T-helper 17 cell (primary cell): ENCODE measurements at places on chromosomes 3 and 15.

DNA sequence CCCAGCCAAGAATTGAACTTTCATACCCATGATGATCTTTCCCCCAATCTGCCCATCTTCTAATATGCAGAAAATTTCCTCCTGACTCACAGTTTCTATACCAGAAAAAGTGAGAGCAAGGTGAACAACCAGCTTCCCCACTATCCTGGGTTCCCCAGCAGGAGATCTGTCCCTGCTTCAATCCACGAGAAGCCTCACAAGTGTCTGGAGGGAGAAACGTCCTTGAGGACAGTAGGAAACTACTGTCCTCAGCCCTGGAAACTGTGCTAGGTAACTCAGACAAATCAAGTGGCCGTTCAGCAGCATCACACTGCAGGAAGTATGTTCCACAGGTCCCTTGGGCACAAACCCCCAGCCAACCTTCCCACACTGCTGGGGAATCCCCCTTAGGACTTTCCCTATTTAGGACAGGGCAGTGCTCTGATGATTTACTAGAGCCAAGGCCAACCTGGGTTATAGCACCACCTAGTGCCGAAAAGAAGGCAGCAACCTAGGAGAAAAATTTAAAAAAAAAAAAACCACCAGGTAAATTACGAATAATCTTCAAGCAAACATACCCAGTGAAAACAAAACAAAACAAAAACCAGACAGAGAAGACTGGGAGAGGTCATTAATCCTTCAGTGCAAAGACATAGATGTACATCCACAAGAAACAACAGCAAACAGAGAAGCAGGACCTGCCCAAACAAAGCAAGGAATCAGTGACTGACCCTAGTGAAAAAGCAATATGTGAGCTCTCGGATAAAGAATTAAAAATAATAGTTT is 36.0 kb downstream of the MORC1 start:
- H3K4me1 ChIP-seq, result no peaks in the 10 kb centered on the region
- DNase-seq, result no peak
- H3K27me3 ChIP-seq, result peaks cover 40% of the 10 kb centered on the region
- no peaks in the 10 kb centered on the region for H3K36me3 ChIP-seq

- H3K4me1 ChIP-seq, result peaks cover 47% of the 10 kb centered on the region
- no peak for DNase-seq
- H3K27ac ChIP-seq, result peak overlapping the region; percentile 49
Measured at GRCh38 chr3:63878394-63879060, 14.9 kb downstream of the ATXN7 start.

DNA sequence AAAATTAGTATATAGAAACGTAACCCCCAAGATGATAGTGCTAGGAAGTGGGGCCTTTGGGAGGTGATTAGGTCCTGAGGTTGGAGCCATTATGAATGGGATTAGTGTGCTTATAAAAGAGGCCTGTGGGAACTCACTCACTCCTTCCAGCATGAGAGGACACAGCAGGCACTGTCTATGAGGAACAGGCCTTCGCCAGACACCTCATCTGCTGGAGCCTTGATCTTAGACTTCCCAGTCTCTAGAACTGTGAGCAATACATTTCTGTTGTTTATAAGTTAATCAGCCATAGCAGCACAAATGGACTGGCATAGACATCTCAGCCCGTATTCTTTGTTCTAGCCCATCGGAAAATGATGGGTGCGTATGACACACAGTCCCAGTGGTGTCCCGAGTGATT is 152.3 kb downstream of the GABRG3 start:
- no peak overlapping the region for H3K4me3 ChIP-seq
- no peak for DNase-seq
- no peaks in the 10 kb centered on the region for H3K36me3 ChIP-seq
- H3K4me1 ChIP-seq, result no peaks in the 10 kb centered on the region
- no peak overlapping the region for H3K27ac ChIP-seq
- H3K27me3 ChIP-seq, result no peaks in the 10 kb centered on the region

DNA sequence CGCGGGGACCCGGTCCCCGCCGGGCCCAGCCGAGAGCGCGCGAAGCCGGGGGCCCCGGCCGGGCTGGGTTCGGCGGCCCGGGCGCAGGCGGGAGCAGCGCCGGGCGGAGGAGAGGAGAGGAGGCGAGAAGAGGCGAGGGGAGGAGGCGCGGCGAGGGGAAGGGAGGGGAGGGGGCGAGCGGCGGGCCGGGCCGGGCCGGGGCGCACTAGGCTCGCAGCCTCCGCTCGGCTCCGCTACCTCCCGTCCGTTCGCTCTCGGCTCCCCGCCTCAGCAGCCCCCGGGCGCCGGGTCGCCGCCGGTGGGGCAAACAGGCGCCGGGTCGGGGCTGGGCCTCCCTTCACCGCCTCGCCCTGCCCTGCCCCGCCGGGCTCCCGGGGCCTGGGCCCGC is 351 bp downstream of the INSYN1 start:
- no peak overlapping the region for H3K27ac ChIP-seq
- peaks cover 16% of the 10 kb centered on the region for H3K36me3 ChIP-seq
- H3K4me1 ChIP-seq, result peaks cover 10% of the 10 kb centered on the region

- H3K4me3 ChIP-seq, result no peak overlapping the region
- H3K36me3 ChIP-seq, result no peaks in the 10 kb centered on the region
- H3K27me3 ChIP-seq, result no peaks in the 10 kb centered on the region
- H3K4me1 ChIP-seq, result peaks cover 3% of the 10 kb centered on the region
Measured at GRCh38 chr3:129321887-129322286, 43.2 kb downstream of the HMCES start.

- no peak overlapping the region for H3K4me3 ChIP-seq
- peaks cover 2% of the 10 kb centered on the region for H3K4me1 ChIP-seq
- no peak for DNase-seq
Measured at GRCh38 chr15:58562135-58562534, 130.3 kb downstream of the LIPC start.

DNA sequence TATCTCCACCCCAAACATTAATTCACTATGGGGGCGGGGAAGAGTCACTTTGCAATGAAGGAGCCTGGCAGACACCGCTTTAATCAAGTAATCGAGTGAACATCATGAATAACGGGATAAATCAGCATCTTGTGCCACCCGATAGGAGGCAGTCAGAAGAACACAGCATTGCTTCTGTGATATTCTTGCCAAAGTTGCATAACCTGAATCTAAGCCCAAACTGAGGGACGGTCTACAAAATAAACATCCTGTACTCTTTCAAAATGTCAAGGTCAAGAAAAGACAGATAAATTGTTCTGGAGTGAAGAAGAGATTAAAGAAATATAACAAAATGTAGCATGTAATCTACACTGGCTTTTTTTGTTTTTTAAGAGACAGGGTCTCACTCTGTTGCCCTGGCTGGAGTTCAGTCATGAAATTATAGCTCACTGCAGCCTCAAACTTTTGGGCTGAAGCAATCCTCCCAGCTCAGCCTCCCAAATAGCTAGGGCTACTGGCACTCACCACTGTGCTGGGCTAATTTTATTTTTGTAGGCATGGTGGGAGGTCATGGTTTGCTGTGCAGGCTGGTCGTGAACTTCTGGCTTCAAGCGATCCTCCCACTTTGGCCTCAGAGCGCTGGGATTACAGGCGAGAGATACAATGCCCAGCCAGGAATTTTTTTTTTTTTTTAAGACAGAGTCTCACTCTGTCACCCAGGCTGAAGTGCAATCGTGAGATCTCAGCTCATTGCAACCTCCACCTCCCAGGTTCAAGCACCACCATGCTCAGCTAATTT is 20.1 kb upstream of the VWA5B2 start:
- no peak overlapping the region for H3K27ac ChIP-seq
- peaks cover 5% of the 10 kb centered on the region for H3K36me3 ChIP-seq
- H3K4me1 ChIP-seq, result no peaks in the 10 kb centered on the region
- peaks cover 28% of the 10 kb centered on the region for H3K27me3 ChIP-seq
- no peak for DNase-seq
- no peak overlapping the region for H3K4me3 ChIP-seq

DNA sequence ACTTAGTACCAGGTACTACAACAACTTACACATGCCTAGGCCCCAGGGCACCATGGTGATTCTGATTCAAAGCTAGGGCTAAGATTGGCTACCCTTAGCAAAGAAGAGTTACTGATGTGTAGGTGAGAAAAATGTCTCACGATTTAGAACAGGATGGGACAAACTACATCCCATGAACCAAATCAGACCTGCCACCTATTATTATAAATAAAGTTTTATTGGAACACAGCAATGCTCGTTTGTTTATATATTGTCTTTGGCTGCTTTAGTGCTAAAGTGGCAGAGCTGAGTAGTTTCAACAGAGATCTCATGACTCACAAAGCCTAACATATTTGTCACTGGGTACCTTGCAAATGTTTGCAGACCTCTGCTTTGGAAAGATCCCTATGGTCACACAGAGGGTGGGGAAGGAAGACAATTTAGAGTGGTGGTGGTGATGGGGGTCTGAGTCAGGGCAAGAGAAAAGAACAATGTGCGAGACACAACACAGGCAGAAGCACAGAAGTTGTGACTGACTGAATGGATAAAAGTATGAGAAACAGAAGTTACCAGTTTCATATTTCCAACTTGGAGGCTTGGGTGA is 770.6 kb upstream of the CFAP20DC start:
- peaks cover 12% of the 10 kb centered on the region for H3K27me3 ChIP-seq
- DNase-seq, result no peak
- no peak overlapping the region for H3K4me3 ChIP-seq
- H3K4me1 ChIP-seq, result peaks cover 11% of the 10 kb centered on the region
- H3K36me3 ChIP-seq, result peaks cover 2% of the 10 kb centered on the region
- no peak overlapping the region for H3K27ac ChIP-seq

- no peak for DNase-seq
- peaks cover 8% of the 10 kb centered on the region for H3K36me3 ChIP-seq
- no peaks in the 10 kb centered on the region for H3K4me1 ChIP-seq
- no peak overlapping the region for H3K27ac ChIP-seq
- H3K4me3 ChIP-seq, result no peak overlapping the region
Measured at GRCh38 chr3:14093831-14094230, 30.8 kb downstream of the CHCHD4 start.

- DNase-seq, result no peak
- H3K4me1 ChIP-seq, result no peaks in the 10 kb centered on the region
- H3K36me3 ChIP-seq, result no peaks in the 10 kb centered on the region
Measured at GRCh38 chr3:102017784-102018183, 168.5 kb downstream of the NFKBIZ start.

DNA sequence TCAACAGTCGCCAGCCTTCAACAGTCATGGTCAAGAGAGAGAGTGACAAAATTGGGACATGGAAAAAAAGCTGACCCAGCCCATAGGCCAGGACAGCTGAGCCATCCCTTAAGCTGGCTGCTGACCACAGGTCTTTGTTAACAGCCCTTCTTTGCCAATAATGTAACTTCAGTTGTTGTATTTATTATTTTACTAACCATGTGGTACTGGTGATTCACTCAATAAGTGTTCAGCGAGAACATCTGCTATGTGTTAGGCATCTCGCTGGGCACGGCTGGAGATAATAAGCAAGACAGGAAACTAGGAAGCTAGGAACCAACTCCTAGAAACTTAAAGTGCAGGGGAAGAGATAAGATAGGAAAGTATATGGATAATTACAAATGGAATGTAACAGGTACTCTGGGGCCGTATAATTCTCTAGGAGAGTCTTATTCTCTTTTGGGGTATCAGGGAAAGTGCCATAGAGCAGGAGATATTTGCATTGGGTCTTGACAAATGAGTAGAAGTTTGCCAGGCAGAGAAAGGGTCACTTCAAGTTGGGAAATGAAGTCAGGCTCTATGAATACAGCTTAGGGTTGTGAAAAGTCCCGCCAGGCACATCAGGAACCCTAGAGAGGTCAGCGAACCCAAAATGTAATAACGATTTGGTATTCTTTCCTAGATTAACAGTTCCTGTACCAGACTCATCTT is 84.0 kb upstream of the TRA2B start:
- H3K27ac ChIP-seq, result no peak overlapping the region
- H3K36me3 ChIP-seq, result no peaks in the 10 kb centered on the region
- no peak overlapping the region for H3K4me3 ChIP-seq
- peaks cover 3% of the 10 kb centered on the region for H3K4me1 ChIP-seq
- DNase-seq, result no peak
- peaks cover 28% of the 10 kb centered on the region for H3K27me3 ChIP-seq

DNA sequence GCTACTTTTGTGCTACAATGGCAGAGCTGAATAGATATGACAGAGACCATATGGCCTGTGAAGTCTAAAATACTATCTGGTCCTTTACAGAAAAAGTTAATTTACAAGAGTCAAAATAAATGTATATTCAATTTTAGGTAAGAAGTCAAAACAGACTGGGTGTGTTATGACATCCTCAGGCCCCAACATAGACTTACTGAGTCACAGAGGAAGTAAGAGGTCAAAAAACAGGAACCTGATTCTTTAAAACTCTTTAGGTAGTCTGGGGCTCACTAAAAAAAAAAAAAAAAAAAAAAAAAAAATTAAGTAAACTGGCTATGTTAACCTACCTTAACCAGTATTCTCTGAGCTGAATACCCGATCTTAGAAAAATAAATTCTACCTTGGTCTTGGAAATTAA is 13.1 kb downstream of the DNAAF4 start:
- H3K27me3 ChIP-seq, result no peaks in the 10 kb centered on the region
- no peaks in the 10 kb centered on the region for H3K36me3 ChIP-seq
- H3K4me1 ChIP-seq, result peaks cover 7% of the 10 kb centered on the region
- no peak overlapping the region for H3K4me3 ChIP-seq
- peak overlapping the region; percentile 79 for H3K27ac ChIP-seq

- no peak overlapping the region for H3K27ac ChIP-seq
- H3K27me3 ChIP-seq, result no peaks in the 10 kb centered on the region
- peaks cover 8% of the 10 kb centered on the region for H3K36me3 ChIP-seq
- no peak overlapping the region for H3K4me3 ChIP-seq
Measured at GRCh38 chr15:89139613-89140499, 51.6 kb downstream of the ABHD2 start.

DNA sequence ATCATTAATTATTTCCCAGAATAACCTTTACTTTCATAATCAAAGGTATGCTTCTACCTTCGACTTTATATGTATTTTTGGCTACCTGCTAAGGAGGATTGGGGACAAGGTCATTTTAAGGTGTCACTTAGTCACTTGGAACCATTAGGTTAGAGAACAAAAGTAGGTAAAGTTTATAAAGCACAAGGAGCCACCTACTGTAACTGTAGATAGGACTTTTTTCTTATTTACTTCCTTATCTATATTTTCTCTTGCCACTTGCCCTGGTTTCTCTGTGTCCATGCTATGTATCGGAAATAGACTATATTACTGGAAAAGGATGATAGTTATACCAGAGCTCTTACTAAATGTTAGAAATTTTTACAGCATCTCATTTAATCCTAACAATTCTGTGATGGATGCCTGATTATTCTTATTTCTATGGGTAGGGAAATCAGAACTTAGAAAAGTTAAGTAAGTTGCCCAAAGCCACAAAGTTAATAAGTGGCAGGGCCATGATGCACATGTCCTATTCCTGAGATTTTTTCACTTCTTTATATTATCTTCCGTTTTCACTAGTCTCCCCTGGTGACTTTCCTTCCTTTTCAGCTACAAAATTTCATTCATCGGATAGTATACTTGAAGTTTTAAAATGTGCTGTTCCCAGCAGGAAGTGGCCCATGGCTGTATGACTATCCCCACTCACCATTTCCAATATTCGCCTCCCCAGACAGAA is 132.5 kb downstream of the CMSS1 start:
- H3K27ac ChIP-seq, result no peak overlapping the region
- peaks cover 5% of the 10 kb centered on the region for H3K4me1 ChIP-seq
- DNase-seq, result no peak

GRCh38 chr3:53589201-53589600 is 94.8 kb downstream of the CACNA1D start:
- DNase-seq, result no peak
- H3K4me3 ChIP-seq, result no peak overlapping the region
- H3K27ac ChIP-seq, result no peak overlapping the region
